Left cardiac atrium (tissue), 4 donors: ENCODE measurements at places on chromosomes 7 and 10. TPM values are rescaled to one million over a fixed set of nuclear protein-coding genes. Genes with fewer than 3 reads are reported as not detected.

DNA sequence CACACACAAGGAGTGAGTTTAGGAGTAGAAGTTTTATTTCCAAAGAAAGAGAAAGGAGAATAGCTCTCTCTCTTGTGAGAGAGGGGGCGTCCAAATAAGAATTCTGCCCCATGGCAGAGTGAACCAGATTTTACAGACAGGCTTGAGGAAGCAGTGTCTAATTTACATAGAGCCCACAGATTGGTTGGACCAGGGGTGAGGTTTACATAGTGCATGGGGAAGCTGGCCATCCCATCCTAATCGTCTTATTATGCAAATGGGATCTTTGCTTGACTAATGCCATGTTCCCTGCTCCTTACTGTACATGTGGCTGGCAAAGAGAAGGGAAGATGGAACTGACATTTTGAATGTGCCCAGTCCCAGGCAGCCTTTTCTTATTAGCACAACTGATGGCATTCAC lies 60.0 kb upstream of the ACSM6 start:
- no peak for DNase-seq

DNA sequence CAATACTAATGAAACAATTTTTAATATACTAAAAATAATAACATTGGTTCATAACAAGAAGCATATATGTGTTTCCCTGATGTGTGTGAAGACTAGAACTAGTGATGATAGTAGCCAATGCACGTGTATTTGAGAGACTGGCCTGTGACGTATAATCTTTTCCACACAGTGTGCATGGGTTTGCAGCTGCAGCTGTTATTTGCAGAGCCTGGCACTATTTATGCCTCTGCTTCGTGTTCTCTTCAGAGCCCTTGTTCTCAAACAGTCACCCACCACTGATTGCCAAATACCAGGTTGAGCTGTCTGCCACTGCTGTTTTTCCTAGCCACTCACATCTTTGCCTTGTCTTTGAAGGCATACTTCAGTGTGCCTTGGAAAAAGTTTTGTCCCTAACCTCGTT lies 531.7 kb downstream of the ETV1 start:
- DNase-seq: no peak

DNA sequence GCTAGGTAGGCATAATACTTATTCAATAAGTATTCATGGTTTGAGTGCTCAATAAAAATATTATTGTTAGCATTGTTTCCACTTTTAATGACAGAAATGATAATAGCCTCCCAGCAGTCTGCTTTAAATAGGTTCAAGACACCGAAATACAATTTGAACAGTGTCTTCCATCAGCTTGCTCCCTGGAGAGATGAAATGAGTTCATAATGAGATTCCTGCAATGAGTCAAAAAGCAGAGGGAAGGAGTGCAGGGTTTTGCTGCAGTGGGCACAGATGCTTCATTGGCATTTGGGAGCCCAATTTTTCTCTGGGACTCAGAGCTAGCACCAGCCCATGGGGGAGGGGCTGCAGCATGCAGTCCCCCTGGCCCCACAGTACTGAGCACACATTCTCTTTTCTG lies 32.6 kb upstream of the CHCHD3 start:
- no peak for DNase-seq

LAMB1 gene
- total RNA-seq: 123 TPM

GRCh38 chr10:128440513-128441160 lies 314.4 kb upstream of the MKI67 start:
- no peak for DNase-seq
